Hippocampal formation (tissue), 2 donors: ENCODE measurements at places on chromosomes 1 and 21.
A peak's percentile ranks its signal among the peaks of the same experiment; 100 is the strongest.

DNA sequence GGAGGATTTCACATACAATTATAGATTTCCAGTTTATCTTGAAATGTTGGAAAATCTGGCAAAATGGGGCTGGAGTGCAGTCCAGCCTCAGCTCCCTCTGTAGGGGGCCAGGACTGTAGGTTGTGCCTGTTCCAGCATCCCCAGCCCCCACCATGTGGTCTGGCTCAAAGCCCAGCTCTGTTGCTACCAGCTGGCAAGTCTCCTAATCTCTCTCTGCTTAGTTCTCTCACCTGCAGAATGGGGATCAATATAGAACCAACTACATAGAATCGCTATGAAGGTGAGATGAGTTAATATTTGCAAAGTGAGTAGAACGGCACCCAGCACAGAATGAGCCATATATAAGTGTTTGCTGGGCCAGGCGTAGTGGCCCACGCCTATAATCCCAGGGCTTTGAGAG, 50.0 kb upstream of the TARDBP start:
- DNase-seq: no peak

DNA sequence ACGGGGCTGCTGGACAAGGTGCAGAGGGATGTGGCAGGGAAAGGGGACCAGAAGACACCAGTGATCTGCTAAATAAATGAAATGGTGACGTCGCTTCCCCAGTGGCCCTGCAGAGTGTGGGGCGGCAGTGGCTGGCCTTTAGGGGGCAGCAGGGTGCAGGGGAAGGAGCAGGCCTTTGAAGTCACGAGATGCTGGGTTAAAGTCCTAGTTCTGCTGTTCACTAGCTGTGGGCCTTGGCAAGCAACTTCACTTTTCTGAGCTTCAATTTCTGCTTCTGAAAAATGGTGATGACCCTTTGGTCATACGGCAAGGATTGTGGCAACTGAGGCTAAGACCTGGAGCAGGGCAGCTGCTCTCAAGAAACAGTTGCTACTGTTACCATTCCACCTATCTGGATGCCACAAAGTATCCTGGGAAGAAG, 9.2 kb upstream of the GALE start:
- peak; percentile 35 for DNase-seq

GRCh38 chr1:224502459-224503160, 68.0 kb upstream of the WDR26 start:
- DNase-seq: no peak

DNA sequence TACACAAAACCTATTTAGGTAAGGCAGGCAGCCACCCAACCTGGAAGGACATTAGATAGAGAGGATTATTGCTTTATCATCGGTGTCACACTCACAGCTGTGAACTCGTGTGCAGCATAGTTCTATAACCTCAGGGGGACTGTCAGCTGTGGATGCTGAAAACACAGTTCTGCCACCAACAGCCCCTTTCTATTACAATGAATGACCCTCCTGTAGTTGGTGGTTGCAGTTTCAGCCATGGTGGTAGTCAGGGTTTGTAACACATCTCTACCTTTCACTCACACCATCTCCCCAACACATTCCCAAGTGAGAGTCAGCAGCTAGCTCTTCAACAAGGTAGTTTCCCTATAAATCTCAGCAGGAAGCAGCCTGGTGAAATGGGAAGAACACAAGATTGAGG, 136.8 kb downstream of the ZC3H11B start:
- no peak for DNase-seq

DNA sequence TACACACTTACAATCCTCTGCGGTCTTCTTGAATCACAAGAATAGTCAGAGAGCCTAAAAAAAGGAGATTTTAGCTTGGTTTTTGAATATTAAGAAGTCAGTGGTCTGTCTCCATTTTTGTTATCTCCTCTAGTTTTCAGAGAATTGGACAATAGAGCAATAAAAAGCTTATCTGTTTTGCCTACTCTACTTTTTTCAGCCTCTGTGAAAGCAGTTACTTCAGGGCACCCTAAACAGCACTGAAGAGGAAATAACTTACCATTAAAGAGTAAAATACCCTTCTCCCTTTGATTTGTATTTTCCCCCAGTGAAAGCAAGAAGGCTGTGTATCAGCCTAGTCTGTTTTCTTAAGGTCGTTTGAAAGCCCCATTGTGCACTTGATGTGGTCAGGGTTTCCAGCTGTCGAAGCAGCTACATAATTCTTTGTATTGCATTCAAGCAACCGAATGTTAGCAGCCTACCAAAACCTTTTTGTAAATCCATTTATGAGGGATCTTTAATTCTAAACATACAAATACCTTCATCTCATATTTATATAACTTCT, 1.0 kb downstream of the NTMT2 start:
- DNase-seq: no peak

DNA sequence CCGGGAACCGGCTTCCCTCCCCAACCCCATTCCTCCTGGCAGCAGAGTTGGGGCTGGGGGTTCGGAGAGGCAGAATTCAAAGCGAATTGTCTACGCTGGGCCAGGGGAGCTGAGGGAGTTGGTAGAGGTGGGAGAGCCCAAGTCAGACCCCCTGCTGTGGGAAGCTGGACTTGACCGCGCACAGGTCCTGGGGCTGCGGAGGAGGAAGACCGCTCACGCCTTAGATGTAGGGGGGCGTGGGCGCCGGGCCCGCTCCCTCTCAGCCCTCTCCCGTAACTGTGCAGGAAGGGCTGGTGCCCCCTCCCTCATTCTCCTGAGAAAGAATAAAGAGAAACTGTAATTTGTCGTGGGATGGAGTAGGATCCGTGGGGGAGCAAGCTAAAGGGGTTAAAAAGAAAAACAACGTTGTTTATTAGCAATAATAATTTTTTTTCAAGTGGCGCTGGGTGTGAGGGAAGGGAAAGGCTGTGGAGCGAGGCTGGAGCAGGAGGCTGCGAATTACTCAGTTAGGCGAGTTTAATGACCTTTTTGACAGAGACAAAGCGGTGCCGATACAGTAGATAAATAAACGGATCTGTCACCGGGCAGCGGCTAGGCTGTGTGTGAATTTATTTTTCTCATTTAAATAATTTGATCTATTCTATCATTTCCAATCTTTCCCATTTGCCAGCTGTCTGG, 838 bp upstream of the GRIK3 start:
- DNase-seq: no peak

DNA sequence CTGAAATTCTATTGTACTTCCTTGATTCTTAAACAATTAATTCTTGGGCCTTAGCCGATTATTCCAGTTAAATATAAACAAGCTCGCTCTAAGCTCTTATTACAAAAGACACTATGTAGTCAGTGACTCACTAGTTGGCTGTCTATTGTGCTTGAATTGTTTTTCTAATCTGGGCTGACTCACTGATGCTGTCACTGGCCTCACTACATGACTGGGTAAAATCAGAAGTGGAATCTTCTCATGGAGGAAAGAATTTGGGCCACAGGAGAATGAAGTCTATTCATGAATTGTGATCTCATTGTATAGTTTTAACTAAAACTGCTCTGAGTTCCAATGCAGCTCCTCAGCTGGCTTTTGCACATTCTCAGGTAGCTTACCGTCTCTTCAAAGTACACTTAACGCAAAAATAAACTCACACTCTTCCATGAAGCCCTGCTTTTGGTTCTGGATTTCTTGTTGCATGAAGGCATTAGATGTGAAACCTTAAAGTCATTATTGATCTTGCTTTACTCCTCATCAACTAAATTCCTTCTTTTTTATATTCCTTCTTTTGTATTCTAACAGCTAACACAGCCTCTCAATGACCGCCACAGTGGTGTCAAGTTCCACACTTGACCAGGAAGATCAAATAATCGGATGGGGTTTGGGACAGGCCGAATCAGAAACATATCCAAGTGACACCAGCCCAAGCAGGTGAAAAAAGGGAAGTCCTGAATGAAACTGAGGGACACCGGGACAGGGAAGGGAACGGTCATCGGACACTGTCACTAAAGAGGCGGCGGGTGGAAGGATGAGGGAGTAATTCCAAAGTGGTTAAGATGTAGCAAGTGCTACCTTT, 80.9 kb upstream of the LBR start:
- peak; percentile 11 for DNase-seq

GRCh38 chr1:117301901-117302300, 65.3 kb upstream of the MAN1A2 start:
- no peak for DNase-seq

- DNase-seq: no peak
Observed at GRCh38 chr1:240056350-240056749, 35.3 kb upstream of the FMN2 start.

GRCh38 chr1:35718492-35719336, at the start of gene C1orf216:
TSS of gene C1orf216 (minus strand) at chr1:35718884. CDS start at chr1:35716321, 2,563 bp downstream.
- DNase-seq: peak; percentile 64

GRCh38 chr21:46111193-46111571, 13.3 kb downstream of the COL6A2 start:
- DNase-seq: no peak

DNA sequence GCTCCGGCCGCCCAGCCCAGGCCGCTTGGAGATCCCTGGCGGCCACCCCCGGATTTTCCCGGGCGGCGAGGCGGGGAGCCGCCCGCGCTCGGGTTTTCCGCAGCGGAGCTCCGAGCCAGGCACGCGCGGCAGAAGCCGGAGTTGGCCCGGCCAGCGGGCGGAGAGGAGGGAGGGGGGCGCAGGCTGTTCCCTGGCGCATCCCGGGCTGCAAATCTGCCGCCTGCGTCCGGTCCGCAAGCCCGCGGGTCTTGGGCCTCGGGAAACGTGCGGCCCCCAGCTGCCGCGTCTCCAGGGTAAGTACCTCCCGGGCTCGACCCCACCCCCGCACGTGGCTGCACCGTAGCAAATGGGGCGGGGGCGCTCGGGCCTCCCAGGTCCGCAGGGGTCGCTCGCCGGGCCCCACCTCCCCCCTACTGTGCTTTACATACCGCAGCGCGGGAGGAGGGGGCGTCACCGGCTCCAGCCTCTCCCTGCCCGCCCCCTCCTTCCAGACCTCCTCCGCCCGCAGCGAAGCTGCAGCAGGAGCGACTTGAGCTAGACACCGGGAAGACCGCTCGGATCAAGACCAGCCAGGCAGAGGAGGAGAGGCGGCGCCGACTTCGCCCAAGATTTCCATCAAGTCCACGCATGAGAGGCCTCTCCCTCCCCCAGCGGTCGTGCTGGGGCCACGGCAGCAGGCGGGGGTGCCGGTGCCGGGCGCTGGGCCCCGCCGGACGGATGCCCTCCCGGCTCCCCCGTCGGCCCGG, 1.6 kb downstream of the TMEM200B start:
- no peak for DNase-seq

- no peak for DNase-seq
Observed at GRCh38 chr1:5403935-5404334, 588.3 kb downstream of the NPHP4 start.

- DNase-seq: no peak
Observed at GRCh38 chr1:6365047-6365446, 28.5 kb downstream of the ACOT7 start.

GRCh38 chr1:108503062-108503733, 53.1 kb downstream of the NBPF6 start:
- DNase-seq: no peak

GRCh38 chr1:198892065-198892464, 253.2 kb downstream of the PTPRC start:
- DNase-seq: no peak

- no peak for DNase-seq
Observed at GRCh38 chr1:107789817-107790524, 175.0 kb downstream of the VAV3 start.

DNA sequence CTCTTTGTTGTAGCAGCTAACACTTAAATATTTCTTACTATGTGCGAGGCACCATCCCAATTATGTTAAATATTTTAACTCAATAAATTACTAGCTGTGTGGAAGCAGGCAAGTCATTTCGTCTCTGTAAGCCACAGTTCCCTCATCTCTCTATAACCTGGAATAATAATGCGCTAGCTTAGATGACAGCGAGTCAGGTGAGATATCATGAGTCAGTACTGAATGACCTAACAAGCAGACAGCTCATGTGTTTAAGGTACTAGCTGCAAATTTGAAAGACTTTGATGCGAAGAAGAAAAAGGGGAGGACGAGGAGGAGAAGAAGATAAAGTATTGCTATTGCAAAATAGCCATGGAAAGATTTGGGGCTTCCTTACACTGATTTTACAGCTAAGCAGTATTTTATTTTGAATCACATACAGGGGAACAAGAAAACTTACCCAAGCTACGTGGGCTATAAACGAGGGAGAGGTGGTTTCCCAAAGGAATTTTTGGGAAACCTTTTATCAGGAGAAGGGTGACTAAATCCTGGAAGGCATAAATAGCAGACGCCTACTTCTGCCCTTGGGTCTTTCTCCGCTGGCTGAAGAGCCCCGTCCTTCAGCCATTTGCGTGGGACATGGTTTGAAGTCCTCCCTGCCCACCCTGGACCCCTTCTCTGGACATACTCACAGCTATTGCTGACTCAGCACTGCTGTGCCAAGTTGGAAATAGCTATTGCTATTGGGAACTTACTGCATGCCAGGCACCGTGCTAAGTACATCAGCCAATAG, 8.9 kb downstream of the CITED4 start:
- no peak for DNase-seq

DNA sequence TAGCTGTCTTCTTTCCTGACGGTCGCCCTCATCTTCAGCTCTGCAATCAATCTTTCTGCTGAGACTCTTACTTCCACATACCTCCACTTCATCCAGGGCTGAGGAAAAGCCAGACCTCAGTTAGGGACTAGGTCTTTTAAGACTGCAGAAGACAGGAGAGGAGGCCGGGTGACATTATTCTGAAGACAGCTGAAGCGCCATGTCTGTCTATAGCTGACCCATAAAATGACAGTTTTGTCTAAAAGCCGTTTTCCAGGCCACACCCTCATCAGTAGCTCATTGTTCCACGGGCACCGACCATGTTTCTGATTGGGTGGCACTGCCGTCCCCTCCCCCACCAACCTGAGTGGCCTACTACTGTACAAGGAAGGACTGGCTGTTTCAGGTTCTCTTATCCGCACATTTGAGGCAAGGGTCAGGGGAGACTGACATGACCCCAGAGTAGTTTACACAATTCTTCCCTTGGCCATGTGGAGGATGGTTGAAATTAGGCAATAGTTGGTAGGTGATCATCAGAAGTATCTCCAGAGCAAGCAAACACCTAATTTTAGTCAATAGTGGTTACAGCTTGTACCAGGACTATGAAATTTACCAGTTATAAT, at the start of gene ADCY10:
TSS of gene ADCY10 (minus strand) at position 240 of the 602 bp plus-strand sequence. CDS start 8,994 bp downstream, outside the sequence.
- no peak for DNase-seq

DNA sequence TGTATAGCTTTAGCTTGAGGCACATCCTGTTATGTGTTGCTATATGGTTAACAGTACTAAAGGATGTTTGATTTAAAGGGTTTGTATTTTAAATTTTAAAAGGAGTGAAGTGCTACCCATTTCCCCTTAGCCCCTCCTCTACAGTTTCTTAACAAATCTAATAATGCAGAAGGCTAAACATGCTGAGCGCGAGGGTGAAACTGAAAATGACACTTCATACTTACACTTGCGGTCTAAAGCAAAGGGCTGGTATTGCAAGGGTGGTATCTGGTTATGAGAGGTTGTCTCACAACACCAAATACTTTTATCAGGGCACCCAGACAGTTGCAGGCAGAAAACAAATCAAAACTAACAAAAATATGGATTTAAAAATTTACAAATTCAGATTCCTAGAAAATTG, 172.3 kb downstream of the SIPA1L2 start:
- no peak for DNase-seq

DNA sequence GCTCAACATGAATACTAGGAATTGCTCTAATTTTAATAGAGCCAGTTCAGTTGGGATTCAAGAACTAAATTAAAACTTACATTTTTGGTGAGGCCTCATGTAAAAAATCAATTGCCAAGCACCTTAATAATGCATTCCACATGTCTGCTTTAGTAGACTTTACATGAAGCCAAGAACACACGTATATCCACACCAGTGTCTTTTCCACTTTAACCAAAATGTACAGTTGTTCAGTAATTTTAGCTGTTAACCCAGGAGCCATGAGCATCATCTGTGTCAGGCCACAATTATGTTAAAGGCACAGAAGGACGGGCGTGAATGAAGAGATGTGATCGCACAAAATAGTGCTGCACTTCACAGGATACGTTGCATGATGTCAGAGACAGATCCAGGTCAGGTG, 136.7 kb downstream of the TLR5 start:
- no peak for DNase-seq

- no peak for DNase-seq
Observed at GRCh38 chr1:2606881-2607621, 20.5 kb downstream of the PRXL2B start.
